ENCODE measurements at places on chromosomes 3 and 15.

GRCh38 chr3:127762077-127762786 is 60.1 kb downstream of the MGLL start:
- no peak for DNase-seq

- DNase-seq = no peak
Measured at GRCh38 chr15:28977377-28978010, 91.7 kb downstream of the APBA2 start.

GRCh38 chr15:70569091-70569713 is 194.2 kb downstream of the UACA start:
- no peak for DNase-seq

GRCh38 chr15:53031469-53031868 is 241.3 kb upstream of the ONECUT1 start:
- no peak for DNase-seq

Data from CD4-positive, alpha-beta T cell (primary cell).